ENCODE measurements at places on chromosomes 6 and 20.

DNA sequence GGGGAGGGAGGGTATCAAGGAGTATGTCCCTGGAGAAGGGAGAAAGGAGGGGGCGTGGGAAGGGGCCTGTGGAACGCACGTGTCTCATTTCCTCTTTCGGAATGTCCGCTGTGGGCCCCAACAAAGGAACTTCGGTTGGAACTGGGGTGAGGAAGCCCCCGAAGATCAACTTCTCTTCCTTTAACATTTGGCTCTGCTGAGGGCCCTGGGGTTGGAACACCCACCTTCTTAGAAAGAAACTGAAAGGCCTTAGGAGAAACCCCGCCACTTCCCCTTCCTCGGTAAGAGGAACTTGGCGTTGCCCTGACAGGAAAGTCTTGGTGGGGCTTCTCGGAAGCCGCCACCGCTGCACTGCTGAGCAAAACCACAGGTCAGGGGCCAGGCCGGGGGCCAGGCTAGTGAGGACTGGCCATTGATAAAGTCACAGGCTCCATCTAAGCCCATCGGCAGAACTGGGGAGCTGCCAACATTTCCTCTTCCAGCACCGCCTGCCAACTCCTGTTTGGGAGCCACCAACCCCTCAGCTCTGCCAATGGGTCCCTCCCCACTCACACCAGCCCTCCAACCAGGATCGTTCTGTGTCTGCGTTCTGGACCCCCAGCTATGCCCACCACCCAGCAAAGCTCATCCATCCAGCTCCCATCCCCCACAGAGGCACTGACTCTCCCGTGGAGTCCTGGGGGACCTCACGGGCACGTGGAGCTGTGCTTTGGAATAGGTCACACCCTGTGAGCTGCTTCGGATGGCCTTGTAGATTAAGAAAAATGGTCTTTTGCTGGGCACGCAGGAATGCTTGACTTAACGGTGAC lies 44.8 kb downstream of the FGD2 start:
- DNase-seq: no peak

- DNase-seq: no peak
Measured at GRCh38 chr6:116389357-116389756, 18.6 kb downstream of the DSE start.

DNA sequence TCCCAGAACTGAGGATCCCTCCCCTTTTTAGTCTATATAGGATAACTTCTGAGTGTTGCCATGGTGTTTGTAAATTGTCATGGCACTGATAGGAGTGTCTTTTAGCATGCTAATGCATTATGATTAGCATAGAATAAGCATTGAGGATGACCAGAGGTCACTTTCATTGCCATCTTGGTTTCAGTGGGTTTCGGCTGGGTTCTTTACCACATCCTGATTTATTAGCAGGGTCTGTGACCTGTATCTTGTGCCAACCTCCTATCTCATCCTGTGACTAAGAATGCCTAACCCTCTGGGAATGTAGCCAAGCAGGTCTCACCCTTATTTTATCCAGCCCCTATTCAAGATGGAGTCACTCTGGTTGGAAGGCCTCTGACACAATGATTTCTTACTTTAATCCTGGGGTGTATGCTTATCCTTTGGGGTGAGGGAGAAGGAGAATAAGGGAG lies 19.6 kb downstream of the WFDC2 start:
- no peak for DNase-seq

DNA sequence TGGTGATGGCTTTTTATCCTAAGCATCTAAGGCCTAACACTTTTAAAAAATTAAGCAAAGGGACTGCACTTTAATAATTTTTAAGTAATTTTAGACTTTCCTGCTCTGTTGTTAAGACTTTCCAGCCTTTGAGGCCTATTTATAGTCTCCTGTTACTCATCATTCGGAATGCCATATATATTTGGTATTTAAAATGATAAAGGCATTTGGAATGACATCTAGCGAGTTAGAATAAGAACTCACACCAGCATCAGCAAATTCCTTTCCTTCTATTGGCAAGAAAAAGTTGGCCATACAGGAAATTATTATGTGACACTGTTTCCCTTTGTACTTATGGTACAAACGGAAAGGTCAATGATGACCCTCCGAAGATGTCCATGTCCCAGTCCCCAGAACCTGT lies 88.1 kb upstream of the STMND1 start:
- DNase-seq: no peak

DNA sequence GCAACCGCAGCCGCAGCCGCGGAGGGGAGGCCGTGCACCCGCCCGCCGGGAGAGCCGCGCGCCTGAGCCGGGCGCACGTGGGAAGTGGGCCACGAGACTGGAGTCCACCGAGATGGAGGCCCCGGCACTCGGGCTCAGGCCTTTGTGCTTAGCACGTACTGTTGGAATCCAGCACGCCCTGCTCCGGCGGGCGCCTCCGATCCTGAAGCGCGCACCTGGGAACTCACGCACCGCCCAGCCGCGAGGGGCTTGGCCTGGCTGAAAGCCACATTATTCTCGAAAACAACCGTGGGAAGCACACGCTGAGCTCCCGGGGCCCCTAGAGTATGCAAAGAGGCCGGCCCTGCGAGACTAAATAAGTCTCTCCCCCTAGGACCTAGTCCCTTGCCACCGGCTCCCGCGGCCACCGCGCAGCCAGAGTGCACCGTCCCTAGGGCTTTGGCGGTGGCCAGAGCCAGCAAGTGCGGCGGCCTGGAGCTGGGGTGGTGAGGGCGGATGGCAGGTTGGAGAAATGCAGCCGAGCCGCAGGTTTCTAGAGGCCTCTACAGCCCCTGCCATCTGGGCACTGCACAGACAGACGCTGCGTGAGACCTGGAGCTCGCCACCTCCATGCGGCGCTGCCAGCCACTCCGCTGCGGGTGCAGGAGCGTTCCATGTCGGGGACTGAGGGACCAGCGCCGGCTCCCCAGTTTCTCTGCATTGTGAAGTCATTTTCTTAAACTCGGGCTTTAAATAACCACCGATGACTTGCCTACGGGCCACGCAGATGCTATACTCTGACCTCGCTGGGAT lies 42.0 kb upstream of the LY86 start:
- DNase-seq: peak; percentile 27

- DNase-seq: no peak
Measured at GRCh38 chr6:147397306-147397705, 111.2 kb upstream of the SAMD5 start.

Measured in HuH-7.5 (cell line).